ENCODE measurements at places on chromosomes 7 and 10.
A peak's percentile ranks its signal among the peaks of the same experiment; 100 is the strongest.

- DNase-seq = no peak
These were observed 15.1 kb downstream of the RNF216 start for GRCh38 chr7:5766321-5766761.

GRCh38 chr7:80039251-80039884 lies 95.3 kb upstream of the GNAI1 start:
- no peak for DNase-seq

DNA sequence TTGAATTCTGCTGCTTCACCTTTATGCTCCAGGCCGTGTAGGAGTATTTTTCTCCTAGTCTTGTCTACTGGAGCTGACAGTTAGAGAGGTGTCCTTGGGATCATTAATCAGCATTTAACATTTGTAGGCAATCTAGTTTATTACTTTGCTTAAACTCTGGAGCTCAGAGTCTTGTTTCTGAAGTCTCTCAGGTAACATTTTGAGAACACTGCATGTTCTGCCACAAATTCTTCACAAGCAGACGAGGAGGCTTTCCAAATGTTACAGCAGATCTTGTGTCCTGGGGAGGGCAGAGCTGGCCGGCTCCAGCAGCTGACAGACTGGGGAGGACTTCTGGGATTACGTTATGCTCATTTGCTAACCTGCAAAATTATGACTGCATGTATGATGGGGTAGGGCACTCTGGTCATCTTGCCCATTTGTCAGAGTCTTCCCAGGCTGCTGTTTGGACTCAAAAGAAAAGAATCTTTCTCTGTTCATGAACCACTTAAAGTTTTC lies 50.5 kb downstream of the GALNT17 start:
- no peak for DNase-seq

DNA sequence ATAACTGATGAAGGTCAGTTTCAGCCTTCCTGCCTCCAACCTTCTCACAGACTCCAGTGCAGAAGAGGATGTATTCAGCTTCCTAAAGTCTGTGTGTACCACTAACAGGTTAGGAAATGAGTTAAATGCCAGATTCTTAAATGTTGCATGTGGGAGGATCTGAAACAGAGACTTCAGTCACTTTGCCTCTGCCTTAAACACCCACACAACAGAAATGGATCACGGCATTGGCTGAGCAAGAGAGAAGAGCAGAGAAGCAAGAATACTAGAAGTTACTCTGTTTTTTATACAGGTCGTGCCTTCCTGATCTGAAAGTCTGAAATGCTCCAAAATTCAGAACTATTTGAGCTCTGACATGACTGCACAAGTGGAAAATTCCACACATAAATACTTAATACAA lies 98.9 kb upstream of the ARHGAP21 start:
- DNase-seq = no peak

DNA sequence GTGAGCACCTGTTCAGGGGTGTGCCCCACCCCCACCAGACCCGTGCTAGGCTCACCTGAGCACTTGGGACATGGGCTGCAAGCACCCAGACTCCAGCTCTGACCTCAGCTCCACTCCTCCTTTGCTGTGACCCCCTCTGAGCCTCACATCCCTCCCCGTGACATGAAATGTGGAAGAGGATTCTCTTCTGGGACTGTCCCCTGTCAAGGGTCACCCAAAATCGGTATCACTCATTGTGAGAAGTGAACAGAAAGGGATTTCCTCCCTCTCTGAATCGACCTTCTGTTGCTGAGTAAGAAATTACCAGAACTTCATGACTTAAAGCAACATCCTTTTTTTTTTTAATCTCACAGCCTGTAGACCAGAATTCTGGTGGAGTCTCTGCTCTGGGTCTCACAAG lies 6.2 kb upstream of the CHST15 start:
- no peak for DNase-seq

DNA sequence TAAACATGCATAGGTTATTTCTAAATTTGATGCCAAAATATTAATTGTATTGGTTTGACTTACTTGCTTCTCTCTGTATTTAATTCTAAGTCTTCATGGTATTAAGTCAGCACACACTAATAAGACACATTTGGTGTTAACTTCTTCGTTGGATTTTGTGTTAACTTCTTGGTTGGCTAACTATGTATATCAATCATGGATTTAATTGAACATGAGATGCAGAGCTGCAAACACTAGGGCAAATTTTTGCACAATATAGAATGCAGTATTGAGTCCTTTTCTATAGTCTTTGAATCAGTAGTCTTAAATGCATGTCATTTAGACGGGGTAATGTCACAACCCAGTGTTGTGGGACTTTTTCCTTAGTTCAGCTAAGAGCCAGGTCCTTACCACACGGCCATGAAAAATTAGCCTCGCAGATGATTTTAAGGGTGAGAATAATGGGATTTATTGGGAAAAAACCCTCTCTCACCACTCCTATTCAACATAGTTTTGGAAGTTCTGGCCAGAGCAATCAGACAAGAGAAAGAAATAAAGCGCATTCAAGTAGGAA lies 142.9 kb upstream of the TRIM24 start:
- no peak for DNase-seq

GRCh38 chr7:111014079-111014478 lies 76.8 kb upstream of the LRRN3 start:
- DNase-seq = no peak

DNA sequence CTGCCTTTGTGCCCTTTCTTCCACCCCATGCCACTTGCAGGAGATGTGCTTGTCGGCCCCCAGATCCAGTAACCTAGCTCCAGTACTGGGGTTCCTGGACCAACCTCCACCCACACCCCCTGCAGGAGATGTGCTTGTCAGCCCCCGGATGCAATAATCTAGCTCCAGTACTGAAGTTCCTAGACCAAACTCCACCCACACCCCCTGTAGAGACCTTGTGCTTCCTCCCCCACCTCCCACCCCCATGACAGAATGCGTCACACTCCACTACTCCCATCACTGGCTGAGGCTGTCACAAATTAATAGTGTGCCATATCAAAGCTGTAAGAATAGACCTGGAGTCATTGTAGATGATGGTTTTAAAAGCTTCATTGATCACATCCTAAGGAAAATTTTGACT lies 185.0 kb downstream of the BICC1 start:
- DNase-seq = no peak

GRCh38 chr10:130136226-130137089 lies at the start of gene GLRX3:
TSS of gene GLRX3 (plus strand) at chr10:130136391. CDS start at chr10:130136421, 30 bp downstream.
- DNase-seq = peak; percentile 51

- no peak for DNase-seq
These were observed 66.0 kb downstream of the RSU1 start for GRCh38 chr10:16751244-16751643.

DNA sequence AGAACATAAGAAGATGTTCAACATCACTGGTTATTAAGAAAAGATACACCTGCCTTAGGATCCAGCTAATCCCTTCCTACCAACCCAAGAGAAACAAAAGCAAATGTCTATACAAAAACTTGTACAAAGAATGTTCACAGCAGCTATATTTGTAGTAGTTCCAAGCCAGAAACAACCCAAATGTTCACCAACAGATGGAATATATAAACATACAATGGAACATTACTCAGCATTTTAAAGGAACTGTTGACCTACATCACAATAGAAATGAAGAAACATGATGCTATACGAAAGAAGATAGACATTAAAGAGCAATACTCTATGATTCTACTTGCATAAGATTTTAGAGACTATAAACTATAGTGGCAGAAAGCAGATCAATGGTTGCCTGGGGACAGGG lies 149.4 kb downstream of the ZNF438 start:
- no peak for DNase-seq

DNA sequence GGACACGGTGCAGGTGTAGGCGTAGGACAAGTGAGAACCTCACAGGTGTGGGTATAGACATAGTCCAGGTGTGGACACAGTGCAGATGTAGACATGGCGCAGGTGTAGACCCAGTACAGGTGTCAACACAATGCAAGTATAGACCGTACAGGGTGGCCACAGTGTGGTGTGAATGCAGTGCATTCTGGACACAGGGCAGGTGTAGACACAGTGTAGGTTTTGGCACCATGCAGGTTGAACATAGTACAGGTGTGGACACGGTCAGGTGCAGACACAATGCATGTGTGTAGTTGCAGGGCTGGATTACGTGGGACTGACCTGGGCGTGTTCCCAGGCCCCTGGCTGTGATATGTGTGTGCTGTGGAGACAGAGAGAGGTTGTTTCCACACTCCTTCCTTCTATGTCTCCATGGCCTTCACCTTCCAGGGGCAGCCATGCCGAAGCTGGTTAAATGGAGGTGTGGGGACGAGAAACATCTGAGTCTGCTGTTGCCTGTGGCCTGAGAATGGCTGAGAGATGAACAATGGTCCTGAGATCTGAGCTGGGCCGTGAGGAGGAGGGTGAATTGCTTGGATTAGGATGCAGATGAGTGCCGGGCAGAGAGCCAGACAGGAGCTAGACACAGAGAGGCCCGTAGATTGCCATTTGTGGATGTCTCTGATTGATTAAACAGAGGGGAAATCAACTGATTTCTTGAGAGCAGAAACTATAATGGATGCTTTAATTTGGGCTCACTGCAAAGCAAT lies 343.9 kb upstream of the SHH start:
- DNase-seq = no peak

DNA sequence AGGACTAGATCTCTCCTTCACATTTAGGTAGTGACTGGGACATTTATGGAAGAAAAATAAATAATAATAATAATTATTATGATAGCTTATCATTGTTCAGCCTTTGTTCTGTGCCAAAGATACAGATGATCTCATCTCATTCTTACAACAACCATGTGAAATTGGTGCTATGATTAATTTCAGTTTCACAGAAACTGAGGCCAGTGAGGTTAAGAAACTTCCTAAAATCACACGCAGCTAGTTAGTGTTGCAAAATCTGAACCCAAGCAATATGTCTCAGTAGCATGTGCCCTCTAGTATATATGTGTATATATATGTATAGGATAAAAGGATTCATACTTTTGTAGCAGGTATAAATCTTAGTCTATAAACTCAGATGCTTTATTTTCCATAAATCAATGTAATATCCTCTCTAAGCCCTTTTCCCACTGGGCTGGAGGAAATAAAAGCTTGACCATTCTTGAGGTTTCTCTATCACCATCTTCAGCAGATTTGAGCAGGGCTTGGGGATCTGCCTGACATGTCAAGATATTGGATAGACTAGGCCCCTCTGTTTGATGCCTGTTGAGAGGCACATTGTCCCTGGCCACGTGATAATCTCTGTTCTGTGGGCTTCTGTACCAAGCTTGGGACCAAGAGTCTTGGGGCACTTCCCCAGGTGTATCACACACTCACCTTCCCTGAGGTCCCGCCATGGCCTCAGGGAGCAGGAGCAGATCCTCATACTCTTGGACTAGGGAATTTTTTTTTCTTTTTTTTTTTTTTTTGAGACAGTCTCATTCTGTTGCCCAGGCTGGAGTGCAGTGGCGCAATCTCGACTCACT lies 172.6 kb upstream of the NRP1 start:
- DNase-seq = no peak

GRCh38 chr10:75466001-75466400 lies 34.6 kb downstream of the LRMDA start:
- DNase-seq = no peak

DNA sequence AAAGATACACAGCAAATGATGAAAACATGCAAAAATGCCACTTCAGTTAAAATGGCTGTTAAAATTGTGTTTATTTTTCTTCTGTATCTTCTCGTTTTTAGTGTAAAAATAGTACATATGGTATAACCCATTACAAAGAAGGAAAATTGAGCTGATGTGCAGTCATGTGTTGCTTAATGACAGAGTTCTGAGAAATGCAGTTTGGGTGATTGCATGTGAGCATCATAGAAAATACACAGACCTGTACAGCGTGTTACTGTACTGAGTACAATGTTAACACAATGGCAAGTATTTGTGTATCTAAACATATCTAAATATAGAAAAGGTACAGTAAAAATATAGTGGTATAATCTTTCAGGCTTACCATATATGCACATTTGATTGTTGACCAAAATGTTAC lies 7.3 kb downstream of the DMTF1 start:
- no peak for DNase-seq

GRCh38 chr7:36606976-36607720 lies 117.1 kb downstream of the AOAH start:
- DNase-seq = no peak

DNA sequence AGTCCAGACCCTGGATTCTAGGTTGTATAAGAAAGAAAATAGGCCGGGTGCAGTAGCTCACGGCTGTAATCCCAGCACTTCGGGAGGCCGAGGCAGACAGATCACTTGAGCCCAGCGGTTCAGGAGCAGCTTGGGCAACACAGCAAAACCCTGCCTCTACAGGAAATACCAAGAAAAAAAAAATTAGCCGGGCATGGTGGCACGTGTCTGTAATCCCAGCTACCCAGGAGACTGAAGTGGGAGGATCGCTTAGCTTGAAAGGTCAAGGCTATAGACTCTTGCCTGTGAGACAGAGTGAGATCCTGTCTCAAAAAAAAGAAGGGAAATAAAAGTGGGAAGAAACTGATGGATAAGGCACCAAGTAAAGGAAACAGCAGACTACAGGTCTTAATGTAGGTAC lies 287.9 kb upstream of the KLF14 start:
- no peak for DNase-seq

DNA sequence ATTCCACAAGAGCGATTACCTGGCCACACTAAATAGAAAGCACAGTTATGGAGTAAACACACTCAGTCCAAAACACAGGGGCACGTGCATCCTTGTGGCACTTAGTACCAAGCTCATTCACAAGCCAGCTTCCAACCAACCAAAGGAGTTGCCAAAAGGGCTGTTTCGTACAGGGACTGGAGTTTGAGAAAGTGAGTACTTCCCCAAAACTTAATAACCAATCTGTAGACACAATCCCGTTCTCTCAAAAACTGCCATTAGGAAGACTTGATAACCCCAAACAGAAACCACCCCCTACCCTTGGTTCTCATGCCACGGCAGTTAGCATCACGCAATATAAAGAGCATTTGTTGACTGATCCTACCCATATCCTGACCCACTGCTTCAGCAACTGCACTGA lies 166.2 kb upstream of the ASAH2 start:
- DNase-seq = no peak

DNA sequence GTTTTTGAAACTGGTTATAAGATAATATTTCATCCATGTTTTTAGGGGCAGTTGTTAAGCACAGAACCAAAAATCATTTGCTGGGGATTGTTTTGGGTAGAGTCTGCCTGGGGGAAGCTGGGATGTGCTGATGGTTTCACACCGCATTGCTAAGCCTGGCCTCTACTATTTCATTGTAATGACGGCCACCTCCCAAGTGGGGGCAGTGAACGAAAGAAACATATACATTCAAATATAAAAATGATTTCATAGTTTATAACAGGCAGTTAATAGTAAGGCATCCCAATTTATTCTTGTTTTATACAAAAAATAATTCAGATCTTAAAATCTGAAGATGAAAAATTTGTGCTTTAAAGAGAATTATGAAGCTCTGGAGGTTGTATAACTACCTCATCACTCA lies 750.8 kb downstream of the REEP3 start:
- no peak for DNase-seq

- no peak for DNase-seq
These were observed 83.8 kb downstream of the FAM204A start for GRCh38 chr10:118258285-118258684.
